CD4-positive, alpha-beta T cell treated with Interleukin-10 for 1 hour (primary cell): ENCODE measurements at places on chromosomes 7 and 10.

DNA sequence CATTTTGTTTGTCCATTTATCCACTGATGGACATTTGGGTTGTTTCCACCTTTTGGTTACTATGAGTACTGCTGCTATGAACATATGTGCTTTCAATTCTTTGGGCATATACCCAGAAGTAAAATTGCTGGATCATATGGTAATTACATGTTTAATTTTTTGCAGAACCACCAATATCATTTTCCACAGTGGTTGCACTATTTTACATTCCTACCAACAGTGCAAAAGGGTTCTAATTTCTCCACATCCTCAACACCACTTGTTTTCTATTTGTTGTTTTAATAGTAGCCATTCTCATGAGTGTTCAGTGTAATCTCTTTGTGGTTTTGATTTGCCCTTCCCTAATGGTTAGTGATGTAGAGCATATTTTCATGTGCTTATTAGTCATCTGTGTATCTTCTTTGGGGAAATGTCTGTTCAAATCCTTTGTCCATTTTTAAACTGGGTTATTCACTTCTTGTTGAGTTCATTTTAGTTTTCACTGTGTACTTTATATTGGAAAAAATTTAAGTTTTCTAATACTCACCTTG is 101.9 kb downstream of the HIBADH start:
- DNase-seq, result no peak

- DNase-seq, result no peak
Observed at GRCh38 chr10:112810711-112811151, 139.3 kb upstream of the TCF7L2 start.

DNA sequence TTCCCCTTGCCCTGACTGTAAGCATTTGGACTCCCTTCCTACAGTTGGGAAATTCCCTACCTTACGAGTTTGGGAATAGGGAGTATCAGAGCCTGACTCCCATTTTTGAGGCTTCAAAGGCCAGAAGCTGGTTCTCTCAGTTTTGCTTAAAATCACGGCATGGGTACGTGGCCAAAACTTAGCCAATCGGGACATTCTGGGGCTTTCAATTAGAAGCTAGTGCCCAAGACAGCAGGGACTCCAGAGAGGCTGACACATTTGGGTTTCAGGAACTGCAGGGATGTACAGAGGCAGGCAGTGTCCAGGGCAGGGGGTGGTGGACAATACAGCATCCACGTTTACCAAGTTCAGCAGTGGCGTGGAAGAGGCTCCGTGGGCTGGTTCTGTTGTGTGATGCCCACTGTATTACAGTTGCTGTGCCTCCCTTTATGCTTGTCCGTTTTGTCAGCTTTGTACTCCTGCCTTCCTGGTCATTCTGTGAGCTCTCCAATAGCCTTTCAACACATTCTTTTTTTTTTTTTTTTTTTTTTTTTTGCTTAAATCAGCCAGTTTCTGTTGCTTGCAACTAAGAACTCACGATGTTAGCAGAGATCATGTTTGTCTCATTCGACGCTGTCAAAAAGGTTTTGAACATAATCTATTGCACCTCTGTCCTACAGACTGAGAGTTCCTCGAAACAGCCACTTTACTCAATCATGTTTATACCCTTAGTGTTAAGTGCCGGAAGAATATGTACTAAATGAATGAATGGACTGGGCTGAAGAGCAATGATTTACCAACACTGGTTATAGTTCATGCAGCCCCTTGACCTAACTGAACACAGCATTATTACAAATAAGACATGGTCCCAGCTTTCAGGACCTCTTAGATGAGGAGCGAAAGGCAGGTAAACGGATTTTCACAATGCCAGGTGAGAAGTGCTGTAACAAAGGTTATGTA is 1.1 kb downstream of the GGCT start:
- DNase-seq, result no peak

DNA sequence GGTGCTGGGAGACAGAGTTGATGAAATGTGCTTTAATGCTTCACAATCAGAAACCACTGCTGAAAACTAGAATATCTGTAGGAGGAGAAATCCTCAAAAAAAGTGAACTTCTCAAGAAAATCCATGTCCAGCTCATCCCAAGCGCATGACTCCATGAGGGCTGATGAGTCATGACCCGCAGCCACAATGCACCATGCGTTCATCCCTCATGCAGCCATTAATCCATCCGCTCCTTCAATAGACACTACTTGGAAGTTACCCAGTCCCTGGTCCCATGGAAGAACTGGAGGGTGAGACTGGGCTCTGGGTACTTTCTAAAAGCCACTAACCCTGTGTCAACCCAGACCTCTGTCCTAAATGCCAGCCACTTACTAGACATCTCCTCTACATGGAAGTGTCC is 24.4 kb downstream of the TMEM273 start:
- DNase-seq, result no peak

DNA sequence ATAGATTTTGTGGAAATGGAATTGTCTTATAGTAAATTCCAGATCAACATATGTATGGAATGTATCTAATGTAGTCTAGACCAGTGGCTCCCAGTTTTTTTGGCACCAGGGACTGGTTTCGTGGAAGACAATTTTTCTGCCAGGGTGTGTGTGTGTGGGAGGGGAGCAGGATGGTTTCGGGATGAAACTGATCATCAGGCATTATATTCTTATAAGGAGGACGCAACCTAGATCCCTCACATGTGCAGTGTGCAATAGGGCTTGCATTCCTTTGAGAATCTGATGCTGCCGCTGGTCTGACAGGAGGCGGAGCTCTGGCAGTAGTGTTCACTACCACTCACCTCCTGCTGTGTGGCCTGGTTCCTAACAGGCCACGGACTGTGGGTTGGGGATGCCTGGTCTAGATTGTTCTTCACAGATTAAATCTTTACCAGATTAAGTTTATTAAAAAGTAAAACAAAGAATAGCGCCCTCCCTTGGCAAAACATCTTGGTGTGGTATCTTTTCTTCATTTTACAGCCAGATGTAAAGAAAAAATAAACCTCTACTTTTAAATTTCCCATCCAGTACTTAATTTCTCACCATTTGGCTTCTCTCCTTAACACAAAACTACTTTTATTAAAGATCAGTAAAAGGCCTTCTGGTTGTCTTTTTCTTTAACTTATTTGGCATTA is 48.4 kb downstream of the SEPTIN7 start:
- DNase-seq, result no peak

GRCh38 chr10:52477305-52477704 is 163.2 kb downstream of the DKK1 start:
- DNase-seq, result no peak

GRCh38 chr10:80204677-80205476 is 460 bp downstream of the ANXA11 start:
- DNase-seq, result no peak

DNA sequence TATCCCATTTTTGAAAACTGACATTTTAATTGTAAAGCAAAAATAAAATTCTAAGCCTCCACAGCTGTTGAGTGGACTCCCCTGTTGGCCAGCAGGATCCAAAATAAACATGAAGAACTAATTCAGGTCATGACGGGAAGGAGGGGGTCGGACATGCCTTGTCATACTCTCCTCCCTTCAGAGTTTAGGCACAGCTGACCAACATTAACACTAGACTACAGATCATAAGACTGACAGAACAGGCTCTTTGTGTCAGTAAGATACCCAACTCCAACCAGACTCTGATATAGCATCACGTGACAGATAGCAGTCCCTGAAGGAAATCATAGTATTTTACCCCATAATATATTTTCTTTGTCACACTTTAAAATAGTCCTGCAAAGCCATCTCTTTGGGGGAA is 20.9 kb upstream of the ZNF12 start:
- no peak for DNase-seq

GRCh38 chr10:132609211-132609610 is 71.6 kb downstream of the INPP5A start:
- no peak for DNase-seq

GRCh38 chr10:99266383-99266782 is 30.7 kb upstream of the HPSE2 start:
- no peak for DNase-seq

GRCh38 chr10:62690703-62691102 is 113.8 kb upstream of the ADO start:
- DNase-seq, result peak; percentile 36

DNA sequence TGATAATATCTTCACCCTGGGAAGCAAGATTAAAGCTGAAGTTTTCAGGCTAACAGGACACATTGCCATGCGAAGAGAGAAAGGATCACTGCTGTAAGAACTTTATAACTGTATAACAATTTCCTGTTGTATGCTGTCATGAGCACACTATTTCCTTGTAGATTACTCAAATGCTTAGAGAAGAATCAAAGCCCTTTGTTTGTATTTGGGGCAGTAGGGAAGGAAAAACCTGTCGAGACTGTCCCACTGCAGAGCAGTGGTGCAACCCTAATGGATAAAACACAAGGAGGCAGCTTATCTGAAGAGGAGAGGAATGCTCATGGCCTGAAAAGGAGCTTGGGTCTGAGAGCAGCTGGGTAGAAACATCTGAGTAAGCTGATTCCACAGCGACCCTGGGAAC is 327.7 kb upstream of the NPSR1 start:
- no peak for DNase-seq

DNA sequence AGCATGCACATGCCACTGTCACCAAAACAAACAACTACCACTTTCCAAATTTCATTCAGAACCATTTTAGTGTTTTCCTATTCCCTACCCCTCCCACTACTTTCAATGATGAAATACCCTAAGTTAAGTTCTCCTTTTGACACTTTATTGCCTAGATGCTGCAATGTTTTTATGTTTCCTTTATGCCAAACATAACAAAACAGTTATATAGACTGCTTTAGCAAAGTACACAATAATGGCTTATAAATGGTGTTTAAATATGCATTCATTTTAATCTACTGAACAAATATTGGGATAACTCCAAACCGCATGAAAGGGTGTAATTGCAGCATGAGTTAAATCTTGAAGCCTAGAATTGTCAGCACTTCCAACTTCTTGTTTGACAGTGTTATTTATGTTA is 69.2 kb downstream of the PHYHIPL start:
- no peak for DNase-seq

- DNase-seq, result no peak
Observed at GRCh38 chr7:103637094-103637493, 191.1 kb upstream of the SLC26A5 start.

DNA sequence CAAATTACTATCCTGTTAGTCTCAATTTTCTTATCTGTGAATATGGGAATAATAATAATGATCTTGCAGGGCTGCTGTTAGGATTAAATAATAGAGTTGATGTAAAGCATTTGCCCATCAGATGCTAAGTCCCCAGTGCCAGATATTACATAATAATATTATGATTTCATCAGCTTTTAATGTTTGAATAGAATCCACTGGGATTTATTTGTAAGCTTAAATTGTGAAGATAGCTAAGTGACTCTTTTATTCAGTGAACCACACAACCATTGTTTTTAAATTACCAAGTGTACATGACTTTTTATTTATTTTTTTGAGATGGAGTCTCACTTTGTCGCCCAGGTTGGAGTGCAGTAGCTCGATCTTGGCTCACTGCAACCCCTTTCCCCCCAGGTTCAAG is 510.3 kb upstream of the DPP6 start:
- DNase-seq, result no peak

DNA sequence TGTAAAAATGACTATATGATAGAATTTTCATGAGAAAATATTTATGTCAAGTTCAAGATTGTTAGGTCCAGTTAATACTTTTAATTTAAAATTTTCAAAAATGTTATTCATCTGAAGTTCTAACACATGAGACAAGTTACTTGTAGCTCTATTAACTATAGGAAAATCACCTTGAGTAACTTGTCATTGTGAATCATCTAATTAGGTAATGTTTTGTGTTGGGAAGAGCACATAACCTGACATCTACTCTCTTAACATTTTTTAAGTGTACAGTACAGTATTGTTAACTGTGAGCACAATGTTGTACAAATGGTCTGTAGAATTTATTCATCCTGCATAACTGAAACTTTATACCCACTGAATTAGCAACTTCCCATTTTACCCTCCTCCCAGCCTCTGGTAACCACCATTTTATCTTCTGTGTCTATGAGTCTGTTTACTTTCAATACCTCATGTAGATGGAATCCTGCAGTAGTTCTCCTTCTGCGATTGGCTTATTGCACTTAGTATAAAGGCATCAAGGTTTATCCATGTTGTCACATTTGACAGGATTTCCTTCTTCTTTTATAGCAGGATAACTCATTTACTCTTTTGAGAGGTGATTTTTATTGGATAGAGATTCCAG is 54.6 kb downstream of the ARL4A start:
- no peak for DNase-seq
